Hindlimb muscle (tissue), 1 donor: ENCODE measurements at places on chromosomes 3 and 15.

DNA sequence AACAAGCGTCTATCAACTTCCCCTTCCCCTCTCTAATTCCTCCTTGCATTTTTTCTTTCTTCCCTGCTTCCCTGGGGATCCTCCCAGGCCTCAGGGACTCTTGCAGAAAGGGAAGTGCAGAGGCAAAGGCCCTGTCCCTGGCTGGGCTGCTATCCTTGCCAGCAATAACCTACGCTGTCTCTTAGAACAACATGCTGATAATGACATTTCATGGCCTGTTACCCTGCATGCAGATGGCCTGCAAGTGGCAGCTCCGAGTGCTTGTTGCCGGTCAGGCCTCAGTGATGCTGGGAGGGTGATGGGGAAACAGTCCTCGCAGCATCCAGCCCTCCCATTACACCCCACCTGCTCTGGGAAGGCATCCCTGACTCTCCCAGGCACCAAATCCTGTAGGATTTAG lies 167.6 kb downstream of the RAB11A start:
- no peak for DNase-seq

DNA sequence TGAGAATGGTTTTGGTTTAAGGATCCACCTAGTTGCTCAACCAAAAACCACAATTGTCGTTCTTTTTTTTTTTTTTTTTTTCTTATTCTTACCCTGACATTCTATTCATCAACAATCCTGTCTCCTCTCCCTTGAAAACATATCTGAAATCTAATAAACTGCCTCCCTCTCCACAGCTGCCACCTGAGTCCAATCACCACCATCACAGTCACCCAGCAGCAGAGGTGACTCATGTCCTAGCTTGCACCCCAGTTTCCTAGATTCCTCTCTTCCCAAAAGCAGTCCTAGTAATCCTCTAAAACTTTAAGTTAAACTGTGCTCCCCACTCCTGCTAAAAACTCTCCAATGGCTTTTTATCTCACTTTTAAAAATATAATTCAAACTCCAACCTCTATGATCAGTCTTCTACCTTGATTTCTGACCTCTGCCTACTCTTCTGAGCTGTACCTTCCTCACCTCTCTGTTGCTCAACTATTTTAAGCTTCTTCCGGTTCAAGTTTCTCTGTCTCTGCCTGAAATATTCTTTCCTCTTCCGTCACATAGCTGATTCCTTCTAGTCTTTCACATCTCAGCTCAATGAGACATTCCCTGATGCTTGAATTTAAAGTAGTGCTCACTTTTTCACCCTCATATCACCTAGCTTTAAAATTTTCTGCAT lies 33.7 kb upstream of the RBMS3 start:
- no peak for DNase-seq

GRCh38 chr3:100402891-100403290 lies 1.6 kb downstream of the LNP1 start:
- no peak for DNase-seq

DNA sequence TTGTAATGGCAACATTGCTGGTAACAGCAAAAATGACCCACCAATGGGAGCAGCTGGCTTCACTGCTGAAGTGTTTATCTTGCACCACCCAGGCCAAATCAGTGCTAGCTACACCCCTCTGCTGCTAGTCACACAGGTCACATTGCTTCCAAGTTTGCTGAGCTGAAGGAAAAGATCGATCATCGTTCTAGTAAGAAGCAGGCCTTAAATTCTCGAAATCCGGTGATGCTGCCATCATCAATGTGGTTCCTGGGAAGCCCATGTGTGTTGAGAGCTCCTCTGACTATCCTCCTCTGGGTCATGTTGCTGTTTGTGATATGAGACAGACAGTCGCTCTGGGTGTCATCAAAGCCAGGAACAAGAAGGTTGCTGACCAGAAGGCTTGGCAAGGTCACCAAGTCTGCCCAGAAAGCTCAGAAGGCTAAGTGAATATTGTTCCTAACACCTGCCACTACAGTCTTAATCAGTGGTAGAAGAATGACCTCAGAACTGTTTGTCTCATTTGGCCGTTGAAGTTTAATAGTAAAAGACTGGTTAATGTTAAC lies 21.2 kb downstream of the TM4SF4 start:
- no peak for DNase-seq

DNA sequence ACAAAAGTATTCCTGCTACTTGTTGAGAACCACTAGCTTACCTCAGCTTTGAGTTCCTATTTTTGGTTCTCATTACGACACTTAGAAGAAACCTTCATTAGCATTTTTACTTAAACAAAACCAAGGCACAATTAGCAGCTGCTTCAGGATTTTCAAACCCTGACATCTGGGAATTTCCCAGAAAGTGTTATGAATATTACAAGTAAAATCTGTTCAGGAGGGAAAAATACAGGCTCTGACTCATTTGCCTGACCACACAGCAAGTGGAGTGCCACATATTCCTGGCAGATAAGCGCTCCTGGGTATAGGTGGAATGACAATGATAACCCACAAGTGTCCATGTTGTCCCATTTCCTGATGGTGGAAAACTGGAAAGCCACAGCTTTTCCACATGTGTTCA lies 10.3 kb upstream of the RFTN1 start:
- no peak for DNase-seq

DNA sequence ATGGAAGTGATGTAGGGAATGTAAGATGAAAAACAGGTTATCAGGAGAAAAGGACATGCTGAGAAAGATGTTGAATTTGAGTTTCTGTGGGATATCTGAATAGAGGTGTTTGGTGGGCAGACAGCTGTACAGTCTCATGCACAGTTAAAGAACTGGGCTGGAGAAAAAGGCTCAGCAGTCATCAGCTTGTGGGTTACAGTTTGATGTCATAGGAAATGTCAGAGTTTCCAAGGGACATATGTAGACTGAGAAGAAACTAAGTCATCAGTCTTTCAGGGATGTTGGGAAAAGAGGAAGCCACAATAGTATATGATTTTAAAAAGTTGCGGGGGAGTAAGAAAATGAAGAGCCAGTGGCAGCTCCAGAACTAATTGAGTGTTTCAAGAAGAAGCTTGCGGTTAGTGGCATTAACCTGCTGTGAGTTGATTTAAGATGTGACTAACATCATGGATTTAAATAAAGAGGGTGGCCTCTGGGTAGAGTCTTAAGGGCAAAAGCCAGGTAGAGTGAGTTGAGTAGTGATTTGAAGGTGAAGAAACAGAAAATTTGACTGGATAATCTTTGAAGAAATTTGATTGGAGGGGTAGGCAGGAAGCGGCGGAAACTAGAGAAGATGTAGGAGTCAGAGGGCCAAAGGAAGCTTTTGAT lies 24.6 kb downstream of the GORASP1 start:
- no peak for DNase-seq

GRCh38 chr15:67803996-67804843 lies 21.1 kb upstream of the SKOR1 start:
- DNase-seq, result no peak

DNA sequence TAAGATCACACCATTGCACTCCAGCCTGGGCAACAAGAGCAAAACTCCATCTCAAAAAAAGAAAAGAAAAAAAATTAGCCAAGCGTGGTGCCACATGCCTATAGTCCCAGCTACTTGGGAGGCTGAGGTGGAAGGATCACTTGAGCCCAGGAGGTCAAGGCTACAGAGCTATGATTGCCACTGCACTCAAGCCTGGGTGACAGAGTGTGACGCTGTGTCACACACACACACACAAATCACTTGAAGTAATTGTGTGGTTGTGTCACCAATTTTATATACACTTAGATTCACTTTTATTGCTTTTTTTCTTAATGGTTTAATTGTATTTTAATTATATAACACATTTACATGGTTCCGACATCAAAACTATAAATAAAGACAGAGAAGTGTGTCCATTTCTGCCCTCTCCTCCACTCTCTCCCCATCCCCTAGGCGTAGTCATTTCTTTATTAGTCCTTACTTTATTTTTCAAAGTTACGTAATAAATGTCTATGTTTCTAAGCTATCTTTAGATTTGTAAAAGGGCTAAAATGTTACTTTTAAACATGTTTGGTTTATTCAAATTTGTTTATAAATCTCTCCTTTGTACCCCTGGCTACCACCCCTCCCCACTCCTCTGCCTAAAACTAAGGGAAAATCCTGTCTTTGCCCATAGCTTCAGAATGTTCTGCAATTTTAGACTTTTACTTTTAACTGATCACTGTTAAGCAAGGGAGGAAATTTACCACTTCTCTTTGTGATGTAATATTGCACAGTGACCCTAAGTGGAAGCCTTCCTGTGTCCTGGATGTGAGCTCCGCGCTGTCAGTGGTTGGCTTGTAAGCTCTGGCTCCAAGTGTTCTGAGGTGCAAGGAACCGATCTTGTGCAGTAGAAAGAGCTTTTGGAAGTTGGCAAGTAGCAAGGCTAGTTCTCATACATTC lies 10.8 kb upstream of the VILL start:
- DNase-seq, result no peak

GRCh38 chr3:174094669-174095068 lies 697.1 kb downstream of the NLGN1 start:
- no peak for DNase-seq

- no peak for DNase-seq
Observed at GRCh38 chr15:77599357-77599756, 33.4 kb downstream of the LINGO1 start.

GRCh38 chr3:52073490-52073889 lies 17.1 kb upstream of the DUSP7 start:
- DNase-seq, result no peak

GRCh38 chr3:98732286-98733052 lies 30.7 kb upstream of the ST3GAL6 start:
- DNase-seq, result peak; percentile 38

DNA sequence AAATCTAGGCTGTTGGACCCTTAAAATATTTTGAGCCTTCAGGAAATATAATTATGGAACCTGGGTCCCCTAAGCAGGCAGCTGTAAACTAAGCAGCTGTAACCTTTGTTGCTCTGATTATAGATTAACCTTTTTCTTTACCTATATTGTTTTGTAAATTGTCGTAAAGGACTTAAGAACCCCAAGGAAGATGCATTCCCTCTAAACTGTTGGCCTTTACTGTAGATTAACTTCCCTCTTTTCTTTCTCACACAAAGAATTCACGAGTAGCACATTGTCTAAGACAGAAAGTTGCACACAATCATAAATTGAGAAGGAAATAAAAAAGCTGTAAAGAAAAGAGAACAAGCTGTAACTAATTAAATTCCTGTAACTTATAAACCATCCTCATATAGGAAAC lies 877.3 kb downstream of the ROBO2 start:
- no peak for DNase-seq

GRCh38 chr3:171676601-171677175 lies 133.6 kb downstream of the PLD1 start:
- DNase-seq, result no peak

- no peak for DNase-seq
Observed at GRCh38 chr15:25804451-25804850, 58.7 kb downstream of the ATP10A start.

GRCh38 chr3:114217266-114217665 lies 20.1 kb downstream of the ZNF80 start:
- no peak for DNase-seq

DNA sequence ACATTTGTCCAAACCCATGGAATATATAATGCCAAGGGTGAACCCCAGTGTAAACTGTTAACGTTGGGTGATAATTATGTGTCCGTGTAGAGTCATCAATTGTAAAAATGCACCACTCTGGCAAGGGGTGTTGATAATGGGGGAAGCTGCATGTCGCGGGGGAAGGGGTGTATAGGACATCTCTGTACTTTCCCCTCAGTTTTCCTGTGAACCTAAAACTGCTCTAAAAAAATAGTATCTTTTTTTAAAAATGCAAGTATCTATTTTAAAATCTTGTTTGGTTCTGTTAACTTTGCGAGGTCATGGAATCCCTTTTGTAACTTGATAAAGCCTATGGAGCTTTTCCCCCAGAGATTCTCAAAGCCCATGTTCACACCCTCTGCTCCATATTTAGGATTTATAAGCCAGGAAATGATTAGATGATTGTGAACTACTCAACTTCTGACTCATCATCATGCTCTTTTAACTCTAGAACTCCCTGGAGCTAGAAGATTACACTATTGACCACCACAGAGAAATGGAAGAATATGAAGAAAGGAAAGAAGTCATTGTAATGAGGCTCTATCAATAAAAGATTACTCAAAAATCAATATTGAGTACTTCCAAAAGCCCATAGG lies 56.1 kb upstream of the C3orf49 start:
- DNase-seq, result peak; percentile 16

GRCh38 chr15:93027413-93027812 lies 61.6 kb downstream of the RGMA start:
- no peak for DNase-seq
